ENCODE measurements at places on chromosomes 12 and 14. TPM values are rescaled to one million over a fixed set of nuclear protein-coding genes. Genes with fewer than 3 reads are reported as not detected.

The KRT7 gene
- total RNA-seq, result 0.39 TPM

The VDR gene
- total RNA-seq, result 5.3 TPM

The KRT6C gene
- total RNA-seq, result not detected

DNA sequence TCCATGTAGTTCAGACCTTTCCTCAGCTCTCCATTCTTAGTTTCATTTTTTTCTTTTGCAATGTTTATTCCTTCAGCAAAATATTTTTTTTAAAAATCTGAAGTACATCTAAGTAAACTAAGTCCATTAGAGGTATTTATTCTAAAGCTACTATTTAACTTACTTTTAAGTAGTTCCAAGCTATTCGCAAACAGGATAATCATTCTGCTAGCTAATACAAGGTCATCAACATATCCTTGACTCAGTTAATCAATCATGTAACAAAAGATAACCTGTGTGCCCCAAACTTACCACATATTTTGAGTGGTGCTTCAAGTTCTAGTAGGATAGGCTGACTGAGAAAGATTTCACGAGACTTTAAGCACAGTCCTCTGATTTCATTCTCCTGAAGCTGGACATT is 11.2 kb downstream of the PPP1CC start:
- no peak for DNase-seq

DNA sequence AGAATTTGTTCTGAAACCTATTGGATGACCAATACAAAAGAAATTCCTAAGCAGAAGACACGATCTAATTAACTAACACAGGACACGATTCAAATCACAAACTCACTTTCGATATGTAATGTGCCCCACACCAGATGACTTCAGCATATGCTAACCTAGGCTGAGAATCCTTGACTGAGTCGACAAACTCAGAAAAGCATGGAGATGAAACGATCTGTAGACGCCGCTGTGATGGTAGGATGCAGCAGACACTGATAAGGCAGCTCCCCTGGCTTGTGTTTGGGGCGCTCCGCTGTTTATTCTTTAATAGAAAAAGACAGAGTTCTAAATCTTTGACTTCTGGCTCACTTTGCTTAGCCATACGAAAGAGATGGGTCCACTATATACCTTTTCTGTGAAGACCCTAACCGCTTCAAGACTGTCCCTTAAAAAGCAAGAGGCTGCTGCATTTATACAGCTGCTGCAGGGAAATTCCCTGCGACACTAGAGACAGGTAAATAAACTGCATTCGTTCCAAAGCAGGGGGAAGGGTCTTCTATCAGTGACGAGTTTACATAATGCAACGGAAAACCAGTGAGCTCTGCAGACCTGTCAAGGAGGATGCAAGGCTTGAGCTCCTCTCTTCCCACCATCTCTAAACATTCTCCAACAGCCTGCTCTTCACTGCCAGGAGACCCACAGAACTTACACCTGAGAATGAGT is 929 bp downstream of the CHD8 start:
- DNase-seq, result no peak

DNA sequence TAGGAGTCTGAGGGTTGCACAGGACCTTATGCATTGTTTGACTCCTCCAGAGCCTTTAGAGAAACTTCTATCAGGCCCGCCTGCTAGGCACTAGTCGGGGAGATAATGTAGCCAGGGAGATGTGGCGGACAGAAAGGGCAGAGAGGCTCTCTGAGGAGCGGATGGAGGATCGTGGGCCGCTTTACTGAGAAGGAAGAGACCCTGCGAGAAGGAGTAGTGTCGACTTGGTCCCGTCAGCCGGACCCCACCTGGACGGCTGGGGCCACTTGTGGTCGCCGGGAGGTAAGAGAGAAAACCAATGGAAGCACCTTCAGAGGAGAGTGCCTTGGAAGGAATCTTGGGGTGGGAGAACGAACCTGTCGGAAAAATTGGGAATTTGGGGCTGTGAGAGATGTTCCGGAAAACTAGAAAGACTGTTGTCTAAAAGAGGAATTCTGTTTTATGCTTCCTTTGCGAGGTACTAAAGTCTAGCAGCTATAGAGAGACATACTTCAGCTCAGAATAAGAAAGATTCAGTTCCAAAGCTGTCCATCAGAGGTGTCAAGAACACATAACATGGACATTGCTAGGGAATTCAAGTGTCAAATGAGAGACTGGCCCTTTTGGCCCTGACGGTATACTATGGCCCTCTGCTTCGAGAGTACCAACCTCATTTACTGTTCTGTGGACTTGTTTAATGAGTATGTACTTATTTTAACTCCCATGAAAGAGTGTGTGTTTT is 660 bp upstream of the MCRS1 start:
- no peak for DNase-seq

- peak; percentile 86 for DNase-seq
These were observed 3.7 kb downstream of the DHRS7 start for GRCh38 chr14:60161196-60162107.

Measured in gastrocnemius medialis (tissue), 4 donors.